ENCODE measurements at places on chromosomes 5 and 9. TPM values are rescaled to one million over a fixed set of nuclear protein-coding genes. Genes with fewer than 3 reads are reported as not detected.

The PCDHGA7 gene
- 10.0 TPM for total RNA-seq

The CARD9 gene
- total RNA-seq, result 3.0 TPM

The MEIKIN gene
- total RNA-seq, result not detected

The N4BP3 gene
- total RNA-seq, result 4.9 TPM

The MOB3B gene
- 19.3 TPM for total RNA-seq

The LCN12 gene
- not detected for total RNA-seq

The KIF4B gene
- not detected for total RNA-seq

The VCAN gene
- 138 TPM for total RNA-seq
